ENCODE measurements at places on chromosomes 2 and 18.

DNA sequence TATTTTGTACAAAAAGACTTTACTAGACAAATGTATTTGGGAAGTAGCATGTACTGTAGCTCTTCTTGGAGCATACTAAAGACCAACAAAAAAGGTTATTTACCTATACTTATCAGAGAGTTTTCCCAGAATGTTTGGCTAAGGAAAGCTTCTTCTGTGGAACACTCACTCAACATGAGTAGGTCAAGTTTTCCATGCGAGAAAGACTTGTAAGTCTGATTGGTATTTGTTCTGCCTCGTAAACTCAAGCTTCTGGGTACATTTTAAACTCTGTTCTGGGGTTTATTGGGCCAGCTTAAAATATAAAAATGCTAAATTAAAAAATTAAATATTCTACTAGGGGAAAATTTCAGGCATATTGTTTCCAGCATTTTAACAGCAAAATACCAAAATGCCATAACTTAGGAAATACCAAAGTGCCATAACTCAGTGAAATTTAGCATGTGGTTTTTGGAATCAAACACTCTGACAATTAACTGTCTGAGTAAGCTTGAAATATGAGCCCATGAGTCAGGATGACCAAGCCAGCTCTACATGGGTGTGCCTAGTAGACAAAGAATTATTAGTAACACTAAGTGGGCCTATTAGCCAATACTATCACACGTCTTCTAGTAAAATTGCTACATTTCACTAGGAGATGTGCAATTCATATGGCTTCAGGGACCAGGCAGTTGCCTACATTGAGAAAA, 47.3 kb upstream of the SERPINE2 start:
- peak; percentile 98 for DNase-seq

DNA sequence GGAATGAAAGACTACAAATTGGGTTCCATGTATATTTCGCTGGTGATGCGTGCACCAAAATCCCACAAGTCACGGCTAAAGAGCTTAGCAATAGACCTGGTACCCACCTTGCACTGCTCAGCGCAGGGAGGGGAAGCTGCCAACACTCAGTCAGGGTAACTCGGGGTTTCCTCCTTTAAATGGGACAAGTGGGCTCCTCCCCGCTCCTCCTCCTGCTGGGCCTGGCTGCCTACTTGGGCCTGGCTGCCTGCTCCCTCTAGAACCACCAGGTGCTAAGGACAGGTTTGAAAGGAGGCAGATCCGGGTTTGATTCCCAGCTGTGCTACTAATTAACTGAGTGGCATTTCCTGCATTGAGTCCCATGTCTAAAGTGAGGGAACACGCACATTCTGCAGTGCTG, 23.4 kb downstream of the MYO7B start:
- no peak for DNase-seq

DNA sequence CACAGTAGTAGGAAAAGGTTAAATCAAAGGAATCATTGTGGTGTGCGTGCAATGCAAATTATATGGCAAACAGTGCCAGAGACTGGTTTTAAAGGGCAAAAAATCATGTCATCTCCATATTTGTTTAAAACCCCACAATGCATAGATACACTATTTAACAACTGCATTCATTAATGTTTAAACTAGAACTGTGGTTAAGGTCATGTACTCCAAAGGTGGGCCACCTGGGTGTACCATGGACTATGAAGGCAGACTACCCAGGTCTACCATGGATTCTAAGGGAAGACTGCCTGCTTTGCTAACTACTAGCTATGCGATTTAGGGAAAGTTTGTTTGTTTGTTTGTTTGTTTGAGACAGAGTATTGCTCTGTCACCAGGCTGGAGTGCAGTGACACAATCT, 356.3 kb downstream of the ZEB2 start:
- no peak for DNase-seq

GRCh38 chr2:75719616-75720015, 8.9 kb upstream of the GCFC2 start:
- no peak for DNase-seq

DNA sequence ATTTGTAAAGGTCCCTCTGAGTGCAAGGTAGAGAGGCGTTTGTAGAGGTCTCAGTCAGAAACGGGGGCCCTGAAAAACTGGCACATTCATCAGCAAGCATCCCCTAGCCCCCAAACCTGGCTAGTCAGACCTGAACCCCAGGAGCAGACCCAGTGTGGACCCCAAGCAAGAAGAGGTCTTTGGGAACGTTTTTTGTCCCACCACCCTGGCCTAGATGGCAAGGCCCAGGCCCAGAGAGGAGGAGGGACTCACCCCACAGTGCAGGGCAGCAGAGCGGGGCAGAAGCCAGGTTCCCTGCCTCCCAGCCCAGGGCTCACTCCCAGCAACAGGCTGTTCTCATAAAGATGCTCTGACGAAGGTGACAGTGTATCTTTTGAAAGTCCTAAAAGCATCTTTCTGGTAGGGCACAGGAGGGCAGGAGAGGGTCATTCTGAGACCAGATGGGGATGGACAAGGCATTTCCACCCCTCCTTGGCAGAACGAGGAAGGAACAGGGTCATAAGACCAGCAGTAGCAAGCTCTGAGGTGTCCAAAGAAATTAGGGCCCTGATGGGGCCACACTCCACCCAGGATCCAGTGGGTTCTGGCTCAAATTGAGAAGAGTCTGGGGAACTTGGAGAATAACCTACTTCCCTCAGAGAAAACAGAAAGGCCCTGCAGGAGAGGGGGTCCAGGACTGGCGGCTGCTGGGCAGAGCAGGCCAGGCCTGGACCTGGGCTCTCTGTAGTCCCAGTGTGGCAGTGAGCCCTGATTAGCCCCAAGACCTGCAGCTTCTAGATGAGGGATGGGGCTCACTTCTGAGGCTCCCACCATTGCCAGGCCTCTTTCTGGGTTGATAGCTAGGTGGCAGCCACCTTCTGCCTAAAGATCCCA, 18.2 kb downstream of the ADRA2B start:
- DNase-seq = no peak

- no peak for DNase-seq
Measured at GRCh38 chr2:62074233-62074632, 121.7 kb upstream of the B3GNT2 start.

DNA sequence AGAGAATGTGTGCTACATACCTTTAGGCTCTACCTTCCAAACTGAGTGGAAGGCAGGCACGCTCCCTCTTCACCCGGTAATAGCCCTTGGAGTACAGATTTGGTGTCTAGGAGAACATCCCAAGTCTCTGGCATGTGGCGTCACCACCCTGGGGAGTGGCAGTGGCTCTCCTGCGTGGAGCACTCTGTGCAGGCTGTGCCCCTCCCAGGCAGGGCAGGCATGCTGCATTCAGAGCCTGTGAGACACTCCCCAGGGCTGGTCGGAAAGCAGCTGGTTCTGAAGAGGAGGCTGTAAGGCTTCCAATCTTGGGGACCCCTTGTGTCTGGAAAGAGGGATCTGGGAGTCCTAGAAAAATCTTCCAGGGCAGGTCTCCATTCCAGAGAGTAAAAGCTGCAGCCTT, 193.3 kb downstream of the ANKRD30B start:
- DNase-seq = no peak

DNA sequence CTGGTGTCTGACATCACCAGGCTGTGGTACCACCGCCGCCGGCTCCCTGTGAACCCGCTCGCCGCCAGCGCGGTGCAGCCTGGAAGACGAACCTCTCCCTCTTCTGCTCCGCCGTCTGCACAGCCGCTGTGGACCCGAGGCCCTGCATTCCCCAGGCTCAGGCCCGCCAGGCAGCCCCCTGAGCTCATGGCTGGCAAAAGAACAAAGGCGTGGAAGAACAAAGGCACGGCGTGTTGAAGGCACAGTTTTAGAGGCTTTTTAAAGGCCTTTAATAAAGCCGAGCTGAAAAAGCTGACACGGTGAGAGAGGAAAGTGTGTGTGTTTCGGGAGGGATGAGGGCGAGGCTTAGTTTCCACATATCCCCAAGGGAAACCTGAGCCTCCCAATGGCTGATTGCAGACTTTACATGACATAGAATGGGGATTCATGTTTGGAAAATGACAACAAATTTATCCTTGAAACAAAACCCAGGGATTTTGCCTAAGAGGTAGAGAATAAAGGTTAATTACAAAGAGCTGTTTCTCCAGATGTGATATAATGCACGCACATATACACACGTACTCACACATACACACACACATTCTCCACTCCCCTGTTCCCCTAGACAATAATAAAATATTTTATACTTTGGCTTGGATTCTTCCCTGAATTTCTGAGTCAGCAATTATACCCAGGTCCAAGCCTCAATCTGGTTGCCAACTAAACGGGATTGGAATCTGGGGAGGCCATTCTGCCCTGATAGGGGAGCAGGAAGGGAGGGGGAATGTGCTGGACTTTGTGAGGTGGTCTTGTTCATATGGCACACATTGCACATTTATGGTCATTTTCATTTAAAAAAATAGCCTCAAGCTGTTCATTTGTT, 39.7 kb downstream of the RFX8 start:
- peak; percentile 51 for DNase-seq

DNA sequence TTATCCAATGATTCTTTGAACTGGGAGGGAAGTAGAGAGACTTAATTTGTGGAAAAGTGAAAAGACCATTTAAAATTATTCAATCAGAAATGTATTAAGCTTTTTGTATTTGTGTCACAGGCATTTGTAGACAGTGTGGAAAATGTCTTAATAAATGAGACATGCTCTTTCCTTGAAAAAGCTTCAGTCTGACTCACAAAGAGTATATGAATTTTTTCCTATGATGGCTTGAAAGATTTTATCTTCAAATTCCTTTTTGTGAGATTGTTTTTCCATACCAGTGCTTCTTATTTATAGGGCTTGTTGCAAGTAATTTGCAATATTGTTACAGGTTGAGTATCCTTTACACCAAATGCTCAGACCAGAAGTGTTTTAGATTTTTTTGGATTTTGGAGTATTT, 39.5 kb downstream of the STON1 start:
- no peak for DNase-seq

DNA sequence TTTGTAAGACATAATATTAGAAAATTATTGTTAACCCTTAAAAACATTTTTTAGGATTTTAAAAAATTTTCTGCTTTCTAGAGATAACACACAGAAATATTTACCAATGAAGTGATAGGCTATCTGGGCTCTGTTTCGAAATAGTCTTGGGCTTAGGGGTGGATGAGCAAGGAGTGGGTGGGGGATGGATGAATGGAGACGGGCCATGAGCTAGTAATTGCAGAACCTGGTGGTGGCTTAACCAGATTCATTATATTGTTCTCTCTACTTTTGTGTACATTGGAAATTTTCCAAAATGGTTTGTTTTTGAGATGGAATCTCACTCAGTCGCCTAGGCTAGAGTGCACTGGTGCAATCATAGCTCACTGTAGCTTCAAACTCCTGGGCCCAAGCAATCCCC, 89.6 kb downstream of the TCF7L1 start:
- no peak for DNase-seq

DNA sequence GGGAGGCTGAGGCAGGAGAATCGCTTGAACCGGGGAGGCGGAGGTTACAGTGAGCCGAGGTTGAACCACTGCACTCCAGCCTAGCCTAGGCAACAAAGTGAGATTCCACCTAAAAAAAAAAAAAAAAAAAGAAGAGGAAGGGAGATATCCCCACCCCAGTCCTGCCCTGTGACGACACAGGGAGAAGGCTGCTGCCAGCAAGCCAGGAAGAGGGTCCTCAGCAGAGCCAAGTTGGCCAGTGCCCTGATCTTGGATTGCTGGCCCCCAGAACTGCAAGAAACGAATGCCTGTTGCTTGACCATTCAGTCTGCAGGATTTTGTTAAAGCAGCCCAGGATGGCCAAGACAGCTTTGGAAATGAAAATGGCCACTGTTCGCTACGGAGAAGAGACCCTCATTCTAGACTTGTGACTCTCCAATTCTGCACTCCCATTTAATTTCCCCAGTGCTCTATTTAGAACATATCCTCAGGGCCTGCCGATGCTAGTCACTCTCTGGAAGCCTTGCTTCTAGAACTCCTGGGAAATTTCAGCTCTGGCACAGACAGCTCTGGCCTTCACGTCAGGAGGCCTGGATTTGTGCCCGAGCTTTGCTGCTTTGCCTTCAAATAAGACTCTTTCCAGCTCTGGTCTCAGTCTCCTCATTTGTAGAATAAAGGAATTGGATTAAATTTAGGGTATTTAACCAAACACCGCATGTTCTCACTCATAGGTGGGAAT, 15.7 kb upstream of the AMMECR1L start:
- no peak for DNase-seq

DNA sequence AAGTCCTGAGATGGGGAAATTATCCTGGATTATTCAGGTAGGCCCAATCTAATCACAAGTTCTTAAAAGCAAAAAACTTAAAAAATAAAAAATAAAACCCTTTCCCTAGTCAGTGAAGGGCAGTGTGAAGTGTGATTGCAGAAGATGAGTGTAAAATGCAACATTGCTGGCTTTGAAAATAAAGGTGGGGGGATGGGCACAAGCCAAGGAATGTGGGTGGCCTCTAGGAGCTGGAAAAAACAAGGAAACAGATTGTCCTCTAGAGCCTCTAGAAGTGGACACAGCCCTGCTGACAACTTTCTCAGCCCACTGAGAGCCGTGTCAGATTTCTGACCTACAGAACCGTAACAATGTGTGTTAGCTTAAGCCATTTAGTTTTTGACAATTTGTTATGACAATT, 184.3 kb upstream of the HNRNPA3 start:
- no peak for DNase-seq

GRCh38 chr2:37389395-37389794, 45.0 kb downstream of the QPCT start:
- no peak for DNase-seq

- peak; percentile 29 for DNase-seq
Measured at GRCh38 chr2:166127217-166128155, at the start of gene SCN1A. SCN1A (minus strand) TSS chr2:166128020; CDS start chr2:166073621, 54,399 bp downstream.

GRCh38 chr2:122183890-122184289, 428.4 kb downstream of the TSN start:
- DNase-seq = no peak

GRCh38 chr2:45029215-45029614, 20.0 kb upstream of the SIX2 start:
- DNase-seq = no peak
